ENCODE measurements at places on chromosomes 2 and 18. TPM values are rescaled to one million over a fixed set of nuclear protein-coding genes. Genes with fewer than 3 reads are reported as not detected.

POTEF gene
- not detected for polyA plus RNA-seq

ZBTB7C gene
- 12.8 TPM for polyA plus RNA-seq

INPP5D gene
- 3.7 TPM for polyA plus RNA-seq

COL5A2 gene
- polyA plus RNA-seq: 13.1 TPM

CFAP221 gene
- polyA plus RNA-seq: 0.80 TPM

FSHR gene
- not detected for polyA plus RNA-seq

CHRND gene
- polyA plus RNA-seq: not detected

PUM2 gene
- polyA plus RNA-seq: 26.5 TPM

FRZB gene
- 5.0 TPM for polyA plus RNA-seq

KATNAL2 gene
- 1.6 TPM for polyA plus RNA-seq

ASXL3 gene
- 0.31 TPM for polyA plus RNA-seq

ACOXL gene
- polyA plus RNA-seq: 0.10 TPM

DLGAP1 gene
- 0.06 TPM for polyA plus RNA-seq

OTOS gene
- polyA plus RNA-seq: not detected

AQP12A gene
- not detected for polyA plus RNA-seq

UGT1A10 gene
- 1.8 TPM for polyA plus RNA-seq

IGFBP5 gene
- polyA plus RNA-seq: 128 TPM

PSMA8 gene
- polyA plus RNA-seq: 0.10 TPM

KCNS3 gene
- polyA plus RNA-seq: 15.0 TPM
